ENCODE measurements at places on chromosomes 5 and 9.

- no peak for DNase-seq
Observed at GRCh38 chr5:23528677-23529076, 21.3 kb downstream of the PRDM9 start.

DNA sequence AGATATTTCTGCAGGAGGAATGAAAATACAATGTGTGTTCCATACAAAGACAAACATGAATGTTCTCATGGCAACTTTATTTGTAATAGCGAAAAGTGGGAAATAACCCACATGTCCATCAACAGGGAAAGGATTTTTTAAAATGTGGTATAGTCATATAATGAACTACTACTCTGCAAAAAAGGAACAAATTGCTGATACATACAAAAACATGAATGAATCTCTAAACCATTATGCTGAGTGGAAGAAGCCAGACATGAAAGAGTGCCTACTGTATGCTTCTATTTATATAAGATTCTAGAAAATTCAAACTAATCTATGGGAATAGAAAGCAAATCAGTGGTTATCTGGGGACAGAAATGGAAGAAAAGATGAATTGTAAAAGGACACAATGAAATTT lies 52.5 kb downstream of the CDKL3 start:
- DNase-seq: no peak

DNA sequence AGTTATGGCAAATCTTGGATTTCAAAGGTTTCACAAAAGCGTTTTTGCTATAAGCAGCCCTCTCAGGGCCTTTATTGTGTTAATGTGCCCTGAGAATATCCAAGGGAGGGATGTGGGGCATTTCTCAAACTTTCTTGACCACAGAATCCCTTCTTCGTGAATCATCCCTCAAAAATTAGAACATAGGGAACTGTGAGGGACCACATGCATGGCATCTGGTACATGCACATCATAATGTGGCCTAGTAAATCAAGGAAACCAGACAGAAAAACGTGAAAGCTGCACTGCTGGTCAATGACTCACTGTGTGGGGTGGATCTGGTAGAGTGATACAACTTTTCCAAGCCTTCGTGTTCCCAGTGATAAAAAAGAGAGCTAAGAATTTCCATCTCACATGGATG lies 22.4 kb downstream of the DDX31 start:
- peak; percentile 26 for DNase-seq

DNA sequence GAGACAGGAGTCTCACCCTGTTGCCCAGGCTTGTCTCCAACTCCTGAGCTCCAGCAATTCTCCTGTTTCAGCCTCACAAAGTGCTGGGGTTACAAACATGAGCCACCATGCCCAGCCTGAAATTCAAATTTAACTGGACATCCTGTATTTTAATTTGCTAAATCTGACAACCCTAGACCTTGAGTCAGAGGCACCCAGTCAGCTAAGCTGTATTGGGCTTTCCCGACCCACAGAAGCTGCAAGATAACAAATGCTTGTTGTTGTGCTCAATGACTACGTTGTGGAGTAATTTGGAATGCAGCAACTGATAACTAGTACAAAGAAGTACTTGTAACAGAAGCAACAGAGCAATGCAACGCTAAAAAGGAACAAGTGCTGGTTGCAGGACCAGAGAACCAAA lies 533.1 kb downstream of the NTRK2 start:
- peak; percentile 79 for DNase-seq

DNA sequence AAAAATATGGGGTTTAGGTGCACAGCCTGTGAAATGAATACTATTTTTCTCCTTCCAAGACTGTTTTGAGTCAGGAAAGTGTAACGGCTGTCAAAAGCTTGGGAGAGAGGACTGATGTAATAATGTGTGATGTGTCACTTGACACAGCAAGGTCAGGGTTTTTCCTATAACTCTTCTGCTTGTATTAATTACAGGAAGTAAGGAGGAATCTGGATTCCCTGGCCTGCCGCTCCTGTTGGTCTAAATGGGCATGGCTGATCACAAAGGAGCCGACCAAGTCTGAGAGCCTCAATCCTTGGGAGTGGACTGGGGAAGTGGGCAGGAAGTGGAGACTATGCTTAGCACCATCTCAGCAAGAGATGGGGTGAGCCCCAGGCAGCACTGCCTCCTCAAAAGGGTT lies 16.7 kb upstream of the SLC28A3 start:
- no peak for DNase-seq

GRCh38 chr5:163434401-163434866 lies 3.0 kb upstream of the CCNG1 start:
- no peak for DNase-seq

DNA sequence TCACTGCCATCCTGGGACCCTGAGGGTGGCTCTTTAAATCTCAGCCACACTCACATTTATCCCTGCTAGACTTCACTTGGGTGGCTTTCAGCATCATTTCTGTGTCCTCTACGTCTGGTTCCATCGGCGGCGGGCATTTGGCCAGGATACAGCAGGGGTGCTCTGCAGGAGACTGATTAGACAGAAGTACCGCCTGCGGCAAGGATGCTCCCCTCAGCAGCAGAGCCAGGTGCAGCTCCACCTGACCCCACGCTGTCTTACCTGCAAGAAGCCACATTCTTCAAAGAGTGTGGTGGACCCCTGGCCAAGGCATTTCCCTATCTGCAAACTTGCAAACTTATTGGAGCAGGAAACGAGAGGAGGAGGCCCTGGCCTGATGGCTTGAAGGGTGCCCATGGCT lies 309.8 kb upstream of the IRX4 start:
- DNase-seq: no peak

All from COLO829 (cell line).